ENCODE measurements at places on chromosomes 5 and 9.

DNA sequence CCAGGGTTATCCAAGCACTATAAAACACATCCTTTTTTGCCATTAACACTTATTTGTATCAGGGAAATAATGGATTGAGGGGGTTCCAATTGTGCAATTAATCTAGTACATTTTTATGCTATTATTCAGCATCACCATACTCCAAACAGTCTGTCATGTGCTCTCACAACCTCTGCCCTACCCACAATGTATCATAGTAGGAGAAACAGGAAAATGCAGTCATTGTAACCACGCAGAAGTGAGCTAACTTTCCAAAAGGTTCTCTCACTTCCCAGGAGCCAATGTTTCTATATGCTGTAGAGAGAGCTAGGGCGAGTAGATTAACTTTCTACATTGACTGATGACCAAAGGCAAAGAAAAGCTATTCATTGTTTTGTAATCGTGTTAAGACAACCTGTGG, 29.8 kb downstream of the DAB2 start:
- no peak for DNase-seq

DNA sequence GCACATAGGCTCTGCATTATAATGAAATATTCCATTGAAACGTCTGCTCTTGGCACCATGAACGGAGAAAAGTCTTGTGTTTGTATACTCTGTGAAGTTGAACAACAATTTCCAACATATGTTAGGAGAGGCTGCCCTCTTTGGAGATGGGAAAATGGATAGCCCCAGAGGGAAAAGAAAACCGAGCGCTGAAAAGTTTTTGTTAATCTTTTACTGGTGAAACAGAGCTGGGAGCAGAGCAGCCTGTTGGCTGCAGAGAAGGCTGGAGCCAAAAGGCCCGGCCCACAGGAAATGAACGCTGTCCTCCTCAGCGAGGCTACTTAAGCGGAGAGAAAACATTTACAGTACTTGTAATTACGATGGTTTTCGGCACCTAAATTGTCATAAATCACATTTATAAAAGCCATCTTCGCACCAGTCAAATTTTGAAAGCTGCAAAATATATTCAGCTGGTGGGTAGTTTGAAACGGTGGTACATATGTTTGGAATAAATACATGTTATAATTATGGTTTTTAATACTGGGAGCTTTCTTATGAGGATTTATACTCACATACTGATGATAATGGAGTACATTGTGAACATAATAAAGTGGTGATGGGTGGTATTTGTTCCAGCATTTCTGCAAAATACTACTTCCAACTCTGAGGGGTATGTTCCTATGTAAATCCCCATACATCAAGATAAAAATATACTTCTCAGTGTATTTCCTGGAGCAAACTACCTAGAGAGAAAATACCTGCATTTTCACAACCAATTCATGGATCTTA, 129.6 kb upstream of the CNTLN start:
- DNase-seq, result no peak

- DNase-seq, result no peak
Observed at GRCh38 chr5:83956386-83956785, 235.7 kb upstream of the HAPLN1 start.

DNA sequence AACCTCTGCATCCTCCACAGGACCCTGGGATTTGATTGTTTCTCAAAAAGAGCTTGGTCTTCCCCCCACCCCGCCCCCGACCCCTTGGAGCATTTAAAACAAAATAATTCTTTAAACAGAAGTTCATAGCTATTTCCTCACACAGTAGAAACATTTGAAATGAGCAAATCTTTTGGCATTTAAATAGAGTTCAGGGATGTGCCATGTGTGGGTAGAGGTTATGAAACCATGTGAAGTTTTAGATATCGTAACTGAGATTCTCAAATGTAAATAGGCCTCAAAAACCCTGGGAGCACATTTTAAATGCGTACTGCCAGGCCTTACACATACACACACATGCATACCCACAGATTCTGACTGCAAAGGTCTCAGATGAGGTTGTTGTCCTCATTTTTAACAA, 66.5 kb downstream of the EPB41L4B start:
- no peak for DNase-seq

DNA sequence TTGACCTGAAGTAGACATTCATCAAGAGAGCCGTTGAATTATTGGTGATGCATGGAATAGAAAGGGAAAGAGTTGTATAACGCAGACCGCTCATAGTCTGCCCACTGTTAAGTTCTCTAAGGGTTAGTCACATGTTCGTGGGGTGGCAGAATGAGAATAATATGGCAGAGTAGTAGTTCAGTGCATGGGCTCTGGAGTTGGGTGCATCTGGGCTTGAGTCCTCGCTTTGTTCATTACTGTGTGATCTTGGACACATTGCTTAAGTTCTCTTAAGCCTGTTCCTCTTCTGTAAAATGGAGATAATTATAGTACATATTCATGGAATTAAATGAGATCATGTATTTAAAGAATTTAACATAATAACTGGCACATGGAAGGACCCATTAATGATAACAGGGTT, 23.6 kb downstream of the TNPO1 start:
- DNase-seq, result no peak

DNA sequence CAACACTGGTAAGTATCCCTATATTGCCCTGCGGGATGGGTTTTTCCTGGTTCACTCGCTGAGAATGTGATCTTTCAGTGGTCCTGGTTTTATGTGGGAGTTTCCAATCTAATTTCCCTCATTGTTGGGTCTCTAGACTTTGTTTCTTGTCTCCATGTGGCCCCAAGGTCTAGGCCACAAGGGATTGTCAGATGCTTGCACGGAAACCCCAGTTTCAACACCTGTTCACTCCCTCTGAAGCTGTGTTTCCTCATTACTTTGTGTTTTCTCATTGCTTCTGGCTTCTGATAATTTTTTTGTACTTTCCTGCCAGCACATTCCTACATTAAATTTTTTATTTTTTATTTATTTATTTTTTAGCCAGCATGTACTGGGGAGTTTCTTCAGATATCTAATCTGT, 191.5 kb downstream of the TTLL11 start:
- no peak for DNase-seq
